ENCODE measurements at places on chromosomes 11 and 22. TPM values are rescaled to one million over a fixed set of nuclear protein-coding genes. Genes with fewer than 3 reads are reported as not detected.

GRCh38 chr11:1563697-1564534 lies 8.2 kb downstream of the DUSP8 start:
- no peak for DNase-seq

GRCh38 chr11:8008212-8008611 lies 21.1 kb downstream of the EIF3F start:
- no peak for DNase-seq

Gene LINC01488
- total RNA-seq = not detected

Gene VPREB3
- 1.5 TPM for total RNA-seq

- no peak for DNase-seq
Observed at GRCh38 chr11:66240781-66241136, 27.7 kb upstream of the RAB1B start.

DNA sequence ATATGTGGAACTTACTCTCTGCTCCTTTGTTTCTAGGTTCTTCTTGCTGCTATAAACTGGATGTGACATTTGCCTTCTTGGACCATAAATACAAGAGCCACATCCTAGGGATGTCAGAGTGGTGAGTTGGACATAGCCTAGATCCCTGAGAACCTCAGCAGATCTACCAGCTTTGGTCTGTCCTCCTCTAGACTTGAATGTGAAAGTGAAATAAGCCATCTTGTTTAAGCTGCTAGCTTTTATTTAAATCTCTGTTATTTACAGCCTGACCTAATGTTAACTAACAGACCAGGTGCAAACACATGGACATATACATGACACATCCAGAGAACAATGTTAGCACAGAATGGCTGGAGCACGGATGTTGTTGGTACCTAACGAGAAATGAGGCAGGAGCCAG lies 36.0 kb downstream of the SLN start:
- DNase-seq = no peak

Gene ASCL2
- total RNA-seq = 0.45 TPM

Gene MMP11
- total RNA-seq = 3.3 TPM

Gene GPR83
- 0.16 TPM for total RNA-seq

- no peak for DNase-seq
Observed at GRCh38 chr11:66299186-66299585, 7.5 kb downstream of the TMEM151A start.

DNA sequence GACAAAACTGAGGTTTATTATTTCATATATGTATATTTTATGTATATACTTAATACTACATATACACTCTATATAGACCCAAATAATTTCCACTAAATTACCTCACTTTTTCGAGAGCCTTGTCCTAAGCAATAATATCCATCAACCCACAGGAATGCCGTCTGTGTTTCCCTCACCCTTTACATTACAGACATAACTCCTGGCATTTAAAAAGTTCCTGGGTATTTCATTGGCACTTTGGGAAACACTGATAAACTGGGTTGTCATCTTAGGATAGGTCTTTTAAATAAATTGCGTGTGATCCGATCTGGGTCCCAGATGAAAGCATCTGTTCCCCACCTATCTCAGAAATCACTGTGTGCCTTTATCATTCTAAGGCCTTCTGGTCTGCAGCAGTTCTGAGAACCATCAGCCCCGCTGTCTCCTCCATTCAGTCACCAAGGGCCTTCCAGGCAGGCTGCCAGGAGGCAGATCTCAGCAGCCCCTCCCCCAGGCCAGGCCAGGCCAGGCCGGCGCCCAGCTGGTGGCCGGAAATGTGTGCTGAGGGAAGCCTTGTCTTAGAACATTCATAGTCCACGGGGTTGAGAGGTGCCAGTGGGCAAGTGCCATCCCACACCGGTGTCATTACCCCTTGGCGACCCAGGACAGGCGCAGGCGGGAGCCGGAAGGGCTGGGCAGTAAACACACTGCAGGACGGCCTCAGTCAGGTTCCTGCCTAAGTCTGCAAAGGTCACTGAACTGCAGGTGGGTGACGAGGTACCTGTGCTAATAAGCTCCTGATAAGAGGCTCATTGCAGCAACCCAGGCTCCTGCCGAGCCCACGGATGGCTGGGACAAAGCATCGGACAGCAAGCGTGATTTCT lies 3.3 kb downstream of the FGF19 start:
- DNase-seq = no peak

DNA sequence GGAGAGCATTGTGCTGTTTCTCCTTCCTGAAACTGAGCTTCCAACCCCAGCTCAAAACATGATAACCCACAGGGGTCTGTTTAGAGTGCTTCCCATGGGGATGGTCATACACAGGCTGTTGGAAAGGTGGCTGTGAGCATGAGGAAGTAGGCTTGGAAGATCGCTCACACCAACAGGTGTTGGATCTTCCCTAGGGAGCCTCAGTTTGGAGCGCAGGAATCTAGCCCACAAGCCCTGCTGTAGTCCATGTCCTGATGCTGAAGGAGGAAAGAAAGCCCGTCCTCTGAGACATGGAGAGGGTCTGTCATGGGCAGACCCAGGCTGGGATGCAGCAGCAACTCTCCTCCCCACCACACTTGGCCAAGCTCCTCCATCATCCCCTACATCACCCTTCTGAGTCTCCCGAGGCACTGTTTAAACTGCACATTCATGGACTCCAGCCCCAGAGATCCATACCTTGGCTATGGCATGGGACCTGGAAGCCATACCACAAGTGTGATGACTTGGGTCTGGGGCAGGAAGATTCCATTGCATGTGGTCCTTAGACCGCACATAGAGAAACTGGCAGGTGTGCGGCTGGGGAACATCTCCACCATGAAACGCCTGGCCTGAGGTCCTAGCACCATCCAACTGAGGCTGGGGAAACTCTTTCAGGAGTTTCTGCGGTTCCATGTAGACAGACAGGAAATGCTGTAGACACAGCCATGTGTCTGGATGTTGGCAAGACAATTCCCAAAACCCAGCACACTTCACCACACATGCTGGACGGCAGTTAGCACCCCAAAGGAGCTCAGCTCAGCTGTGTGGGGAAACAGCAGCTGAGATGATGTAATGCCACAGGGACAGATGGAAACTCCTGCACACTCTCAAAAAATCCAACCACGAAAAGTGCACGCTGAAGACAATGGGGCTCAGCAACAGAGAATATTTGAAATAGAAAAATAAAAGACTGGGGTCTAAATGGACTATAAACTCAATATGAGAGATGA lies 27.6 kb upstream of the TTC12 start:
- DNase-seq = no peak

All from T-cell (primary cell).